ENCODE measurements at places on chromosomes 7 and 10. TPM values are rescaled to one million over a fixed set of nuclear protein-coding genes. Genes with fewer than 3 reads are reported as not detected.

DNA sequence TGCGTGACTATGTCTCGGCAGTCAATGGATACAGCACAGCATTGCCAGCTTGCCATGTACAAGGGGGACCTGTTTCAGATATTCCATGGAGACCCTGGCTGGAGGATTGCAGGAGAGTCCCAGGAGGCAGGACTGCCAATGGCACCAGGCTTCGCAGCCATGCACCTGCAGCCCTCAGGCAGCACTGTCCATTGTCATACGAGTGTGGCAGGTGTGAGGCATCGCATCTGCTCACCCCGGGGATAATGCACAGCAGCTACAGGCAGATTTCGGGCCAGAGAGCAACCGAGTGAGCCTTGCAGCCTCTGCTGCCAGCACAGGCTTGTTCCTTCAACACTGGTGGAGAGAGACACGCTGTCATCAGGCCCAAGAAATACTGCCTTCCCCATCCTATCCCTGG, 415.1 kb downstream of the PAXIP1 start:
- DNase-seq, result no peak

GRCh38 chr7:24477398-24478136, 95.7 kb upstream of the PALS2 start:
- DNase-seq, result peak; percentile 85

GRCh38 chr7:12796397-12797127, 109.1 kb downstream of the ARL4A start:
- DNase-seq, result no peak

ANKIB1 gene
- total RNA-seq, result 42.7 TPM

FBXL15 gene
- total RNA-seq, result 26.6 TPM

TMEM176A gene
- total RNA-seq, result 18.9 TPM
